ENCODE measurements at places on chromosomes 3 and 15.

GRCh38 chr3:52232279-52233107, 6.5 kb downstream of the TWF2 start:
- no peak for DNase-seq

- DNase-seq: no peak
Measured at GRCh38 chr3:117356091-117356705, 646.6 kb downstream of the TUSC7 start.

DNA sequence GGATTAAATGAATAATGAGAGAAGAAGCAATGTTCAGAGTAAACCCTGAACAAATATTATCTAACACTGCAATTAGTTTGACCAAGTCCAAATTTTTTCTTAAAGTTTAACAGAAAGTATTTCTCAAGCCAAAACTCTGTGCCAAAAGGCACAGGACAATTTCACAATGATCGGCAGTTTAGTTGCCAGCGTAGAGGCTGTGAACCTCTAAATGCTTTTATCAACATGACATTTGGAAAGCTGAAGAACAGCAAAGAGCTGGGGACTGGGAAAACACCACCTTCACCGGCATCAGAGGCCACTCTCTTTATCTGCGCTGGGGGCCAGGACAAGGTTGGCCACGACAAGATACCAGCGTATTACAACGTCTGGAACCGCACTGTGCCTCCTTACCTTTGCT, 125.6 kb downstream of the ADAMTS17 start:
- no peak for DNase-seq

GRCh38 chr3:189490749-189491148, 140.4 kb upstream of the TP63 start:
- DNase-seq: no peak

GRCh38 chr3:1616744-1617143, 481.9 kb upstream of the CNTN4 start:
- no peak for DNase-seq

DNA sequence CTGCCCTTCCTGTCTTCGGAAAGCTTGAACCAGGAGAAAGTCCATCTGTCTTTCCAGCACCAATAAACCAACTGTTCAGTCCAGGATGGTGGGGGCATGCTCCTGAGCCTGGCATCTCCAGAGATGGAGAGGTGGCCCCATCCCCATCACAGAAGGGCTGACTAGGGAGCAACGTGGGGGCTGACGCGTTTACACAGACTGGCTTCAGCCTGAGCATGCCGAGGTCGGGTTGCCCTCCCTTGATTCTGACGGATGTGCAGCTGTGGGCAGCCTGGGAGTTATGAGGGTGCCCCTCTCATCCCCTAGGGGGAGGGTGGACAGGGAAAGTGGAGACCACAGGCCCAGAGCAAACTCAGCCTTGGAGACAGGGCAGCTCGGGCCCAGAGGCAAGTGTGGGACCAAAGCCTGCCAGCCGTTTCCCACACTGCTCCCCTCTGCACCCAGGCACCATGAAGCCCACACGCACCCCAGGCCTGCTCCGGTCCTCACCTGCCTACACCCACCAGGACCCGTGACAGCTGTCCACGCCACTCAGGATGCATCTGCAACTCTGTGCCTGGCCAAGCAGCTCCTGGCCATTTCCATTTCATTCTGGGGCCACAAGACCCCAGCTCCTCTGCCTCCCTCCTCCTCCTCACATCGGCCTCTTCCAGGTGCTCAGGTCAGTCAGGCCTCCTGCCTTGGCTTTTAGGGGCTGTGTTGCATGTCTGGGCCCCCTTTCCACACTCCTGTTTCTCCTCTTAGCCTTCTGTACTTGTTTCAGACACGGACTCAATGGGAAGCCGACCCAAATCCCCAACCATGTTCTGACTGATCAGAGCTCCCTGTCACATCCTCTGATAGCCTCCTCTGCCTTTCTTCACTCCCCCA, 48.2 kb upstream of the SLC41A3 start:
- DNase-seq: no peak

GRCh38 chr3:117114517-117115265, 405.1 kb downstream of the TUSC7 start:
- no peak for DNase-seq

- DNase-seq: no peak
Measured at GRCh38 chr3:49606427-49606826, 52.1 kb downstream of the BSN start.

GRCh38 chr3:114336122-114336697, 42.4 kb downstream of the TIGIT start:
- no peak for DNase-seq

DNA sequence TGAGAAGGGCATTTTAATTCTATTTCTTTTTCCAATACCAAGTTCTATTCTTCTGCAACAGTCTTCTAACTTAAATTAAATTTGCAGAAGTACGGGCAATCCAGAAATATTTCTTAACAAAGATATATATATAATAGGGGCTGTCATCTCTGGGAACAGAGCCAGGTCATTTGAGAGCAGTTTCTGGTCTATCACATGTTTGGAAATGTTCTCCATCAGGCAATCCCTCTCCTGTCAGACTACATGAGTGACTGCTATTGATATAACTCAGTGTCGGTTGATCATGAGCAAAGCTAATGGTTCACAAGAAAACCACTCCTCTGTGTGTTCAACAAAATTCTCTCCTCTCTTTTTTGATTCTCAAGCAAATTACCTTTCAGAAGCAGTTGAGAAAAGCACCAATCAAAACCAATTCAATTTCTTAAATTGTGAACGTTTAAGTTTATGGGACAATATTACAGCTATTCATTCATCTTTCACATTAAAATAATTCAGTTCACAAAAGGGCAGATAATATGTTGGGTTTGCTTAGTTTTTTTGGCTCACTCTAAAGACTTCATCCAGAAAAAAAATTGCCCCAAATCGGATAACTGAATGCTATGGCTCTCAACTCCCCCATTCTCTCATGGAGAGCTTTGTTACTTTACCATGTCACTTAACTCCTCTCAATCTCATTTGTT, 152.9 kb upstream of the TGFBR2 start:
- no peak for DNase-seq

Measured in NCI-H187 (cell line).